Bronchial epithelial cell (primary cell): ENCODE measurements at places on chromosomes 7 and 10. TPM values are rescaled to one million over a fixed set of nuclear protein-coding genes. Genes with fewer than 3 reads are reported as not detected.

DNA sequence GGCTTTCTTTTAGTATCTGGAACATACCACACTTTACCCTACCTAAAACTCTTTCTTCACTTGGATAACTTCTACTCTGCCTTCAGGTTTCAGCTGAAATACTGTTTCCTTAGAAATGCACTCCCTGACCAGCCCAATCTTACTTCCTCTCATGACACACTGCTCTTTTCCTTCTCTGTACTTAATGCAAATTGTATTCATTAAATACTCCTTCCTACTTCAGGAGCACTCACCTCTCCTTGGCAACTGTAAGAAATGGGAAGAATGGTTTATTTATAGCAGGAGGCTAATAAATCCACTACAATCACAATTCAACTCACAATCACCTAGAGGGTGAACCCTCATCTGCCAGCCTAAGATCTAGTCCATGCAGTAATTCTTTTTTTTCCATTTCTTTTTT lies 15.2 kb downstream of the ZCWPW1 start:
- DNase-seq: no peak

RAMP3 gene
- not detected in 2 replicates for total RNA-seq

FGFR2 gene
- 16.8 and 18.8 TPM in 2 replicates for total RNA-seq

DNA sequence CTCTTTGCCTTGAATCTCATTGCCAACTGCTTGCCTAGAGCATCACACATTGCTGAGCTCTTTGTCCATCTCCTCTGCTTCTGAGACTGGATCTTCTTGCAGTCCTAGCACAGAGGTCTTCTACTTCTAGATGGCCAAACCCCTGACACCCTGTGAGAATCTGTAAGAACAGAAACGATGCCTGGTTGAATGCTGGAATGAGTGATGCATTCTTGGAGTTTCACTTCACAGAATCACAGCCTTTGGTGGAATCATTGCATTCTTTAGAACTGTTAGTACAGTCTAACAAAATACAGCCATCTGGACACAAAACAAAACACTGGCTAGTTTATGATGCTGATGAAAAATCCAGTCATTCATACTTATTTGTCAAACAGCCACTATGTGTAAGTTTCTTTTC lies 141.7 kb upstream of the ITGB1 start:
- DNase-seq: no peak

CAV1 gene
- 91.5 and 157 TPM in 2 replicates for total RNA-seq
